ENCODE measurements at places on chromosomes 2 and 18.
A peak's percentile ranks its signal among the peaks of the same experiment; 100 is the strongest.

GRCh38 chr18:45069546-45069945 lies 388.9 kb downstream of the SETBP1 start:
- H3K27me3 ChIP-seq = no peaks in the 10 kb centered on the region
- no peak overlapping the region for H3K4me3 ChIP-seq
- no peaks in the 10 kb centered on the region for H3K4me1 ChIP-seq
- H3K27ac ChIP-seq = peak overlapping the region; percentile 2

- no peak overlapping the region for H3K27ac ChIP-seq
- H3K4me1 ChIP-seq = peaks cover 2% of the 10 kb centered on the region
- no peak overlapping the region for H3K4me3 ChIP-seq
- H3K27me3 ChIP-seq = peaks cover 5% of the 10 kb centered on the region
These were observed 139.5 kb downstream of the IRS1 start for GRCh38 chr2:226660124-226660523.

- no peak overlapping the region for H3K4me3 ChIP-seq
- H3K36me3 ChIP-seq = no peaks in the 10 kb centered on the region
- H3K27me3 ChIP-seq = peaks cover 27% of the 10 kb centered on the region
- DNase-seq = no peak
- H3K27ac ChIP-seq = no peak overlapping the region
These were observed 7.4 kb downstream of the SKOR2 start for GRCh38 chr18:47244086-47244485.

DNA sequence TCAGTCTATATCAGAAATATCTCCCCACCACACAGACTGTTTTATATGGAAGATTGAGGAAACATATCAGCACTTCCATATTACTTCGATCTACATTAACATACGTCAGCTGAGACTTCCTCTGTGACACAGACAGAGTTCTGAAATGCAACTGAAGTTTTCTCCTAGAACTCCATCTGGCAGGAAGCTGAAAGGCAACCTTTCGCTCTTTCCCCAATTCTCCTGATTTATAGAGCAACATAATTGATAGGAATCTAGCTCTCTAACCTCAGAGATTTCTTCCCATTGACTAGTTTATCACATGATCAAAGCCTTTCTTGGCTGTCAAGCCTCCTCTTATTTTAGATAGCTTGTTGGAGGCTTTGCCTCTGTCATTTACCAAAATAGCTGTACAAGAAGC lies 806.7 kb upstream of the CHAC2 start:
- H3K27me3 ChIP-seq = no peaks in the 10 kb centered on the region
- no peak overlapping the region for H3K4me3 ChIP-seq
- DNase-seq = no peak
- H3K27ac ChIP-seq = no peak overlapping the region
- H3K4me1 ChIP-seq = no peaks in the 10 kb centered on the region

DNA sequence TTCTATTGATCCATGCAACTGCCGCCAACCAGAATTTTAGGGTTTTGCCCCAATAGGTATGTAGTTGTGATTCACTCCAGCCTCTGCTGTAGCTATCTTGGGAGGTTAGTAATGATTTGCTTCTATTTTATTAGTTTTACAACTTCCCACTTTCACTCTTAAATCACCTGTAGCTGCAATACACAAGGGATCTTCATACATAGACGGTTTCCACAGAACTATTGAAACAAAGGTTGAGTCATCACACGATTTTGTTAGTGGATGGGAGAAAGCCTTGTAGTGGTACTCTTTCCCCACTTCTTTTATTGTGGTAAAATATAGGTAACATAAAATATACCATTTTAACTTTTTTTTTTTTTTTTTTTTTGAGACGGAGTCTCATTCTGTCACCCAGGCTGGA lies 104.2 kb upstream of the SPRED2 start:
- no peak overlapping the region for H3K4me3 ChIP-seq
- H3K27ac ChIP-seq = no peak overlapping the region
- DNase-seq = no peak
- peaks cover 3% of the 10 kb centered on the region for H3K4me1 ChIP-seq
- H3K36me3 ChIP-seq = no peaks in the 10 kb centered on the region
- no peaks in the 10 kb centered on the region for H3K27me3 ChIP-seq

GRCh38 chr2:215835657-215836056 lies 177.7 kb downstream of the MREG start:
- no peak overlapping the region for H3K4me3 ChIP-seq
- no peaks in the 10 kb centered on the region for H3K4me1 ChIP-seq
- H3K27ac ChIP-seq = no peak overlapping the region
- H3K27me3 ChIP-seq = no peaks in the 10 kb centered on the region
- H3K36me3 ChIP-seq = no peaks in the 10 kb centered on the region

DNA sequence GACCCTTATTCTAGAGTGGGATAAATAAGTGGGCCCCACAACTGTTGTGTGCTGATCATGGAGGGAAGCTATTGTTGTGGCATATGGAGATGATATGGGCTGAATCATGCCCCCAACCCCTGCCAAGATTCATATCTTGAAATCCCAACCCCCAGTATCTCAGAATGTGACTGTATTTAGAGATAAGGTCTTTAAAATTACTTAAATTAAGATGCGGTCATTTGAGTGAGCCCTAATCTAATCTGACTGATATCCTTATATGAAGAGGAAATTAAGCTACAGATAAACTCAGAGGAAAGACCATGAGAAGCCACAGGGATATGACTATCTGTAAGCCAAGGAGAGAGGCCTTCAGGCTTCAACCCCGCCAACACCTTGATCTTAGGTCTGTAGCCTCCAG lies 188.3 kb upstream of the RND3 start:
- no peak overlapping the region for H3K4me3 ChIP-seq
- no peaks in the 10 kb centered on the region for H3K27me3 ChIP-seq
- DNase-seq = no peak
- no peaks in the 10 kb centered on the region for H3K4me1 ChIP-seq

- H3K27me3 ChIP-seq = peaks cover 30% of the 10 kb centered on the region
- DNase-seq = no peak
- H3K36me3 ChIP-seq = no peaks in the 10 kb centered on the region
- H3K4me1 ChIP-seq = peaks cover 3% of the 10 kb centered on the region
These were observed 263.4 kb downstream of the SH3BP4 start for GRCh38 chr2:235215248-235215647.

- H3K27ac ChIP-seq = no peak overlapping the region
- no peaks in the 10 kb centered on the region for H3K36me3 ChIP-seq
- no peak overlapping the region for H3K4me3 ChIP-seq
- no peak for DNase-seq
- no peaks in the 10 kb centered on the region for H3K4me1 ChIP-seq
- peaks cover 26% of the 10 kb centered on the region for H3K27me3 ChIP-seq
These were observed 86.0 kb downstream of the OSBPL6 start for GRCh38 chr2:178280244-178280852.

GRCh38 chr2:231612109-231612455 lies 19.4 kb downstream of the TEX44 start:
- H3K27me3 ChIP-seq = no peaks in the 10 kb centered on the region
- no peaks in the 10 kb centered on the region for H3K36me3 ChIP-seq
- H3K4me3 ChIP-seq = peak overlapping the region; percentile 30
- H3K27ac ChIP-seq = peak overlapping the region; percentile 77
- H3K4me1 ChIP-seq = peaks cover 7% of the 10 kb centered on the region

GRCh38 chr2:3082705-3083104 lies 294.9 kb downstream of the EIPR1 start:
- peaks cover 17% of the 10 kb centered on the region for H3K36me3 ChIP-seq
- no peak overlapping the region for H3K27ac ChIP-seq
- H3K4me1 ChIP-seq = no peaks in the 10 kb centered on the region
- H3K27me3 ChIP-seq = peaks cover 44% of the 10 kb centered on the region

GRCh38 chr18:9563331-9563730 lies 51.0 kb downstream of the PPP4R1 start:
- DNase-seq = no peak
- no peak overlapping the region for H3K27ac ChIP-seq
- H3K4me1 ChIP-seq = no peaks in the 10 kb centered on the region
- H3K4me3 ChIP-seq = no peak overlapping the region
- no peaks in the 10 kb centered on the region for H3K27me3 ChIP-seq

DNA sequence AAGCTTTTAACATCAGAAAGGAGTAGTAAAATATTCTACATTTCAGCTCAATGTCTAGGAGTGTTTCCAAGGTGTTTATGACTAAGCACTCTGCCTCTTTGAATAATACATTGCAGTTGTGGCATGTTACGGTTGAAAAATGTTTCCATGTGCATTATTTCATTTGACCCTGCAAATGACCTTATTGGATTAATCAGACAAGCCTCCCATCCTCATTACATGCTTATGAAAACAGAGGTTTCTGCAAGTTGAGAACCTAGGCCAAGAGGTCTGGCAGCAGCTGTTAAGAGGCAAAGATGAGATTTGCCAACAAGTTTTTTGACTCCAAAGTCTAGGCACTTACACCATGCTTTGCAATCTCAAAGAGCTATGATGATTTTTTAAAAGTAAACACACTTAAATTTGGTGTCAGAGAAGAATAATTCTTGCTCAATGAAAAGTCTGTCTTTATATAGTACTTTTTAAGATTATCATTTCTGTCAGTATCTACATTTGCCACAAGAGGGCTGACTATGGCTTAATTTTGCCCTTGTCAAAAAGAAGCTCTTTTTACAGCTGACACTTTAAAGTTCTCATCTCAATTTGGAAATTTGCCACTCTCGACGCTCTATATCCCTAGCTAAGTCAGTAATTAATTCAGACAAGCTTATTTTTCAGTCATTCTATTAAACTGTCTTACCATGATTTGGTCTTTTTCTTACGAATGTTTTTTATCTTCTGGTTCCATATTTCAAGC lies 260.6 kb downstream of the PAX3 start:
- no peaks in the 10 kb centered on the region for H3K36me3 ChIP-seq
- peaks cover 4% of the 10 kb centered on the region for H3K27me3 ChIP-seq
- no peak overlapping the region for H3K27ac ChIP-seq
- no peak for DNase-seq
- H3K4me1 ChIP-seq = no peaks in the 10 kb centered on the region

DNA sequence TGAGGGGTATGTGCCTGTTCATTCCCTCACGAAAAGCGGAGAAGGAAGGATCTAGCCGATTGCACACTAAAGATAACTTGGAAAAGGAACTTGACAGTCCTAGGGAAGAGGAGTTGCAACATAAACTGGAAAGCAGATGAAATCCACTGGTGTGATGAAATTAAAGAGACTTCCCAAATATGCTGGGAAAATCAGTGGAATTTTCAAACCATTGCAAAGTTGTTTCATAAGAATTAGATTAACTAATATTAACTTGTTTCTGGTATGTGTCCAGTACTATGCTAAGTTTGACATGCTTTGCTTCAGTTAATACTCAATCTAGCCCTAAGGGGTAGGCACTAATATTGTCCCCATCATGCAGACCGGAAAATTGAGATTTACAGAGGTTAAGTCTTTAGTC lies 222.7 kb downstream of the IKZF2 start:
- no peak overlapping the region for H3K27ac ChIP-seq
- no peak overlapping the region for H3K4me3 ChIP-seq
- no peaks in the 10 kb centered on the region for H3K4me1 ChIP-seq
- no peak for DNase-seq
- H3K36me3 ChIP-seq = no peaks in the 10 kb centered on the region

- no peak for DNase-seq
- no peaks in the 10 kb centered on the region for H3K27me3 ChIP-seq
- H3K27ac ChIP-seq = peak overlapping the region; percentile 67
- no peaks in the 10 kb centered on the region for H3K4me1 ChIP-seq
- H3K36me3 ChIP-seq = no peaks in the 10 kb centered on the region
These were observed 49.1 kb upstream of the CTAGE1 start for GRCh38 chr18:22466608-22467395.
